ENCODE measurements at places on chromosomes 4 and X. TPM values are rescaled to one million over a fixed set of nuclear protein-coding genes. Genes with fewer than 3 reads are reported as not detected.

DNA sequence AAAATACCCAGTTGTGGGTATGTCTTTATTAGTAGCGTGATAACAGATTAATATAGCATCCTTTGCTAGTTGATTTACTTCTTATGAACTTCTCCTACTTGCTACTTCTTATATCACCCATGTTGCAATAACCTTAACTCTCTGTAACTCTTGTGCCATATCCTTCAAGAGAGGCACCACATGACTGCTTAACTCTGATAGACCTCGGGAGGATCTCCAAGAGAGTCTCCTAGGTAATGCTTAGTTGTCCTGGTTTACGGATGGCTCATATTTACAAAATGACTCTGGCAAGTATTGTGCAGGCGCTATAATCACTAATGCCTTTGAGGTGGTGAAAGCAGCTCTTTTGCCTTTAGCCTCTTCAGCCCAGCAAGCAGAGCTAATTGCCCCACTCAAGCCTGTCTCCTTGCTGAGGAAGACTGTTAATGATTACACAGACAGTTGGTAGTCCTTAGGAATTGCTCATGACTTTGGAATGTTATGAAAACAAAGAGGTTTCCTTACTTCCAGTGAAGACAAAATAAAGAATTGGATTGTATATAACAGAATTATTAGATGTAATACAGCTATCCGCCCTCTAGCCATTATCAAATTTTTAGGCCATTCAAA is 1305.8 kb downstream of the PCDH7 start:
- H3K36me3 ChIP-seq = no peaks in the 10 kb centered on the region
- no peaks in the 10 kb centered on the region for H3K27me3 ChIP-seq
- no peak for DNase-seq
- no peak overlapping the region for H3K4me3 ChIP-seq
- no peaks in the 10 kb centered on the region for H3K4me1 ChIP-seq
- no peak overlapping the region for H3K27ac ChIP-seq

The FAM47A gene
- not detected for total RNA-seq

- H3K27ac ChIP-seq = no peak overlapping the region
- H3K27me3 ChIP-seq = no peaks in the 10 kb centered on the region
- DNase-seq = peak; percentile 49
- peaks cover 97% of the 10 kb centered on the region for H3K36me3 ChIP-seq
- peaks cover 15% of the 10 kb centered on the region for H3K4me1 ChIP-seq
Measured at GRCh38 chr4:10082459-10083272, 33.9 kb downstream of the WDR1 start.

The TEX13C gene
- total RNA-seq = not detected

DNA sequence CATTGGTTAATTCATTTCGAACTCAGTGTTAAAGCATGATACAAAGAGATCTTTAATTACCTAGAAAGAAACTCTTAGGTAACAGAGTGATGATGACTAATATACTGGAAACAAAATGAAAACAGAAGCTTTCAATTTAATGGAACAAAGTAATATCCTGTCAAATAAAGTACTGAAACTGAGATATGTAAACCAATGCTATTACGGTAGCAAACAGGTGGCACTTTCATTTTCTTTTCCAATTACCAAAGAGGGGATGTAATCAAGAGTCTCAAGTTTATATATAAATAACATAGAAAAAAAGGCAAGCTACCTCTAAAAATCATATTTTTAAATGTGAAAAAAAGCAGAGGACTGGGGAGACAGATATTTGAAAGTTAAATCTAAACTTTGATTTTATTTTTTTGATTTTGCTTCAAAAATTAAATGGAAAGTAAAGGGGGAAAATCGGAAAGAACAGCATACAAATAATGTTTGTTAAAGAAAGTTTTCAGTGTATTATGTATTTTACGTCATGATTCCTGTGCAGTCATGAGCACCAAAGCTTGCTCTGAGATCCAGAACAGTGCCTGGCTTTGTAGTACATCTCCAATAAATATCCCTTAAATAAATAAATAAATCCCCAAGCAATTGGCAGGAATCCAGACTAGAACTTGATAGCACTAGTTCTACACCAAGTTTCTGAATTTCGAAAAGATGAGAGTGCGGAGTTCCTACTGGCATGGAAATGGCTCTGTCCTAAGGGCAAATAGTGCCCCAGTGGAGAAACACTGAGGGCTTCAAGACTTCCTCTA is 25.0 kb upstream of the RAPGEF2 start:
- H3K4me3 ChIP-seq = peak overlapping the region; percentile 15
- H3K36me3 ChIP-seq = no peaks in the 10 kb centered on the region
- H3K27ac ChIP-seq = no peak overlapping the region
- no peaks in the 10 kb centered on the region for H3K27me3 ChIP-seq
- no peaks in the 10 kb centered on the region for H3K4me1 ChIP-seq

- no peak for DNase-seq
- no peak overlapping the region for H3K27ac ChIP-seq
- H3K27me3 ChIP-seq = no peaks in the 10 kb centered on the region
- H3K4me3 ChIP-seq = no peak overlapping the region
Measured at GRCh38 chrX:136034668-136035067, 49.4 kb downstream of the SLC9A6 start.

DNA sequence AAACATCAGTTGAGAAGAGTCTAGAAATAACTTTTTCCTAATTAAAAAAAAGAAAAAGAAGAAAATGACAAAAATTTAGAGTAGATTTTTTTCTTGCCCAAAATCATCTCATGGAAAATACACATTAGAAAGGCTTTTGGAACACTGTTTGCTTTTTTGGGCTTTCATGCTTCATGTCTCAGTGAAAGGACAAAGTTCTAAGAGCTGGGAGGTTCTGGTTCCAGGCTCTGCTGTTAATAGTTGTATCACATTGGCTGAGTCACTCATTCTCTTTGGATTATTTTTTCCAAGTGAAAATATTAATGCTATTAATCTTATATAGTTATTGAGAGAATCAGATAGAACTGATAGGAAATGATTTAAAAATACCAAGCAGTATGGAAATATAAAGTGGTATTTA is 32.9 kb upstream of the ETNPPL start:
- H3K4me1 ChIP-seq = no peaks in the 10 kb centered on the region
- H3K27me3 ChIP-seq = no peaks in the 10 kb centered on the region
- no peaks in the 10 kb centered on the region for H3K36me3 ChIP-seq
- no peak for DNase-seq

DNA sequence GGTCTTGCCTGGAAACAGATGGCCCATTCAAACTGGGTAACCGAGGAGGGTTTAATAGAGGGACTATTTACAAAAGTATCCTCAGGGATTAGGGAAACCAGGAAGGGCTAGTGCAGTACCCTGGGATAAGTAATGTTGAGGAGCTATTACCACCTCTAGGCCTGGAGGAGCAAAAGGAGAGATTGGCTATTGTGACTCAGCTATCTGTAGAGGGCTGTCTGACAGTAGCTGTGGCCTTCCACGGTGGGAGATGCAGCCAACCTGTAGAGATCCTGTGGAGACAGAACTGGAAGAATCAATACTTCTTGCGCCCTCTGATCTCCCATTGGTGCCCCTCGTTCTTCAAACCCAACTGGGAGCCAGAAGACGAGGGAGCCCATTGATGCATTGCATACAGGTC is 34.1 kb upstream of the RPS6KA3 start:
- no peaks in the 10 kb centered on the region for H3K27me3 ChIP-seq
- H3K4me3 ChIP-seq = no peak overlapping the region
- H3K27ac ChIP-seq = no peak overlapping the region

The GYPE gene
- 3.2 TPM for total RNA-seq

The PLXNB3 gene
- 3.3 TPM for total RNA-seq

DNA sequence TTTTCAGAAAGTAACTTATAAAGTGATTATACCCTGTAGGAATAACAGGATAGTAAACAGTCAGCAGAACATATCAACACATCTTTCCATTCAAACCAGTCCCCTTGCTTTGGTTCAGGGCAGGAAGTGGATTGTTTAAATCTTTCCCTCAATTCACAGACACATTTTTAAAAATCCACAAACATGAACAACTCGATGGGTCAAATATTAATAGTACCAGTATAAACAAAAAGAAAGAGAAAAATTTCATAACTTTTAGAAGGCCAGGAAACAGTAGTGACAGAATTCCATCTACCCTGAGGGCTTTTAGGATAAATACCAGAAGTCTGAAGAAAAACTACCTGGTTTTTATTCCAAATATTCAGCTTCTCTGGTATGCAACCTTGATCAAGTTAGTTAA is 1072.8 kb upstream of the PABPC4L start:
- no peak for DNase-seq
- no peak overlapping the region for H3K27ac ChIP-seq
- H3K36me3 ChIP-seq = no peaks in the 10 kb centered on the region
- no peaks in the 10 kb centered on the region for H3K27me3 ChIP-seq

DNA sequence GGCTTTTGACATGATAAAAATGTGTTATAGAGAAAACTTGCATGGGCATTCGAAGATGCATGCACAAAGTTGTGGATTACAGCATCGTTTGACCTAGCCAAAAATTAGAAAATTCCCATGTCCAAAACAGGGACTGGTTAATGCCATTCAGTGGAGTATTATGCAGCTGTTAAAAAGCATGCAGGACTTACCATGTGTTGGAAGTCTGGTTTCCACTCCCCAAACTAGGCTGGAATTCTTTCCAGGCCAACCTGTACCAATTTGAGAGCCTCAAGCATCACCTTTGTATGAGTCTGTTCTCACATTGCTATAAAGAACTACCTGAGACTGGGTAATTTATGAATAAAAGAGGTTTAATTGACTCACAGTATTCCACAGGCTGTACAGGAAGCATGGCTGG is 45.9 kb upstream of the MTM1 start:
- no peaks in the 10 kb centered on the region for H3K4me1 ChIP-seq
- H3K27me3 ChIP-seq = no peaks in the 10 kb centered on the region
- no peaks in the 10 kb centered on the region for H3K36me3 ChIP-seq
- no peak for DNase-seq
- no peak overlapping the region for H3K4me3 ChIP-seq

GRCh38 chr4:71217688-71218087 is 121.1 kb upstream of the SLC4A4 start:
- DNase-seq = no peak
- H3K36me3 ChIP-seq = no peaks in the 10 kb centered on the region
- H3K4me1 ChIP-seq = no peaks in the 10 kb centered on the region
- no peak overlapping the region for H3K27ac ChIP-seq
- no peaks in the 10 kb centered on the region for H3K27me3 ChIP-seq

GRCh38 chr4:163063891-163064290 is 102.8 kb downstream of the NAF1 start:
- H3K27ac ChIP-seq = no peak overlapping the region
- H3K36me3 ChIP-seq = no peaks in the 10 kb centered on the region
- H3K27me3 ChIP-seq = no peaks in the 10 kb centered on the region
- H3K4me3 ChIP-seq = no peak overlapping the region
- DNase-seq = no peak
- H3K4me1 ChIP-seq = no peaks in the 10 kb centered on the region

The PDK3 gene
- 19.4 TPM for total RNA-seq
